ENCODE measurements at places on chromosomes 6 and 20.

DNA sequence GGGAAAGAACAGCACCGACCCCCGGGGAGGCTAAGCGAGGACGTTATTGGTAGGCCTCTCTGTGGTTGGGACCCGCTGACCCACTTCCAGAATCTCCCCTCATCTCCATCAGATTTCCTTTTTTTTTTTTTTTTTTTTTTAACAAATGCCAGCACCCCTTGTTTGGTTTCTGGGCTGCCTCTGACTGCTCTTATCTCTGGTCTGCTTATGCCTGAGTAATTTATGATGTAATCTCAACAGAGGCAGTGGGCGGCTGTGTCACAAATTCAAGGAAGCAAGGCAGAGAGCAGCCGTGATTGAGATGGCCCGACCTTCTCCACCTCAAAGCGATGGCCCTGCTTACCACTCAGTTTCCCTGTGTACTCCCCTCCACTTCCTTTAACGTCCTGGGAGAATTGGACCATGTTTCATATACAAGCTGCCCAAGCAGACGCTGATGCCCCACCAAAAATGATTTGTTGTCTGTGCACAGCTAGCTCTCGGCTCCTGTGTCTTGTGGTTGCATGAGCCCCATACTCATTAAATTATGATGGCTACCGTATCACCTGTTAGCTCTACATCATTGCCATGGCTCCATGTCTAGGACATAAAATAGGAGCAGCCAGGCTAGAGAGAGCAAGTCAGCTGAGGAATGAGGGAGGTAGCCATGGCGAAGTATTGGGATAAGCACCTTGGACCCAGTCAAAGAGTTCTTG, 98.1 kb downstream of the ZNF217 start:
- no peak for DNase-seq

GRCh38 chr6:108562503-108562993, 1.8 kb downstream of the FOXO3 start:
- peak; percentile 45 for DNase-seq

GRCh38 chr20:47428851-47429336, 72.4 kb upstream of the ZMYND8 start:
- DNase-seq: no peak

GRCh38 chr6:153591159-153591558, 447.9 kb upstream of the OPRM1 start:
- no peak for DNase-seq

- no peak for DNase-seq
Measured at GRCh38 chr6:75217193-75217592, 11.3 kb upstream of the COL12A1 start.

DNA sequence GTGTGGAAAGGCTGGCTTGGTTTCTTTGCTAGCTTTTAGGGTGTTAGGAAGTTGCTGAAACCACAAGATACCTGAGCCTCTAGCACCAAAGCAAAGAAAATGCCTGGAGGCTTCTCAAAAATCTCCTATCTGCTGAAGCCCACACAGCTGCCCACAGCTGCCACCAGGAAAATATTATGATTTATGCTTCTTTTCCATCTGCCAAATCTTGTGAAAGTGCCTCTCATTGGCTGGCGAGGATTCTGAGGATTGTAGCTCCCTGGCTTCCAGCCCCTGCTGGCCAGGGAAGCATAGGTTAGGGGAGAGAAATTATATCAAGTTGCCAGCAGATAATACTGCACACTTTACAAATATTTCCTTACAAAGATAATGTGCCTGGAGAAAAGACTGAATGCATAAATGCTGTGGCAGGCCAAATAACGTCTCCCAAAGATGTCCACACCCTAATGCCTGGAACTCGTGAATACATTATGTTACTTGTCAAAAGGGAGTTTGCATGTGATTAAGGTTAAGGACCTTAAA, 98.4 kb downstream of the MRPL14 start:
- DNase-seq: no peak

GRCh38 chr20:25247518-25247955, 348 bp upstream of the PYGB start:
- peak; percentile 47 for DNase-seq

GRCh38 chr20:10556519-10557083, 117.2 kb downstream of the JAG1 start:
- DNase-seq: no peak

DNA sequence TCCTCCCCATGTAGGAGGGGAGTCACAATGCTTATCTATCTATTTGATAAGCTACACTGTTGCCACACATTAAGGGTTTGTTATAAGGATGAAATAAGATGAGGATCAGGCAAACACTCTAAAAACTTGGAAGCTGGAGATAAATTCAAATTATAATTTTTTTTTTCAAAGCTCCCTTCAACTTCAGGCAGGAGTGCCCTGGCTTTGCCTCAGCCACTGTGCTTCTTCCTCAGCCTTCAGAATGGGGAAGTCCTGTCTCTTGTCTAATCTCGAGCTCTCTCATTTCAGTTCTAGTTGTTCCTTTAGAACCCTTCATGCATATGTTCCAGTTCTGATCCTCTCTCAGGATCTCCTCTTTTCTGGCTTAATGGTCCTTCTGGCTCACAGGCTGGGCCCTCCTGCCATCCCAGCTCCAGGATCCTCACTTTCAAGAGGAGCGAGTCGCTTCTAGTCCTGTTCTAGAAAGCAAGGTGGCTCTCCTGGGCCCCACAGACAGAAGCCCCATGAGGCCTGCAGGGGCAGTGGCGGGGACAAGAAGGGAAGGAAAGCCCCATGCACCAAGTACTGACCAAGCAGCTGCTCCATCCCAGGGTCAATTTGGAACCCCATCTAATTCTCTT, 164.3 kb downstream of the VEGFA start:
- DNase-seq: no peak

DNA sequence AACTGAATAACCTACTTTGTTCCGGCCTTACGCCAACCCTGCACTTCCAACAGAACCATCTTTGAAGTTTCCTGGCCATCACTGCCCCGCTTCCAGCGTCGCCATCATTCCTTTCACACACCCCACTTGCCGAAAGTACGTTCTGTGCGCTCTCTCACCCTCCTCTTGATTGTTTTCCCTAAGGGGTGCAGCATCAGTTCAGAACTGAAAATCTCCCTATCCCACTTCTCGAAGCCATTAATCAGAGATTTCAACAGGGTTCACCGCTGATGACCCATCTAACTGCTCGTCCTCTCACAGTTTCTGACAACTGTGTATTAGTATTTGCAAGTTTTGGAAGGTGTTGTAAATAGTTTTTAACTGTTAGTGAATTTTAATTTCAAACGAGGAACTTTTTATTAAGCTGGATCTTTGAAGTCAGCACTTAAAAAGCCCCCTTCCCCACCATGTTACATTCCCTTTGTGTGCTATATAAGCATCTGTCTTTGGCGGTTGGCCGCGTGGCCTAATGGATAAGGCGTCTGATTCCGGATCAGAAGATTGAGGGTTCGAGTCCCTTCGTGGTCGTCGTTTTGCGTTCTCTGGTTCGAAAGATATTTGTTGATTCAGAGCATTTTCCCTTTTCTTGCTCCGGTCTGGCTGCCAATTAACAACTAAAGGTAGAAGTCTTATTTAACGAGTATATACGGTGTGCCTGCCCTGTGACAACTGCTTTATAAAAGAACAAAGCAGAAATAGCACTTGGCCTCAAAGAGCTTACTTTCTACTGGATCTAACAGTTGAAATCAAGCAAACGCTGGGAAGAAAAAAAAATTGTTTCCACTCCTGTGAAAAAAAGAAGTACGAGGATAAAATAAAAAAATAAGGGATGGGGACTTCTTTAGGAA, 42.6 kb downstream of the TRIM27 start:
- DNase-seq: peak; percentile 84

DNA sequence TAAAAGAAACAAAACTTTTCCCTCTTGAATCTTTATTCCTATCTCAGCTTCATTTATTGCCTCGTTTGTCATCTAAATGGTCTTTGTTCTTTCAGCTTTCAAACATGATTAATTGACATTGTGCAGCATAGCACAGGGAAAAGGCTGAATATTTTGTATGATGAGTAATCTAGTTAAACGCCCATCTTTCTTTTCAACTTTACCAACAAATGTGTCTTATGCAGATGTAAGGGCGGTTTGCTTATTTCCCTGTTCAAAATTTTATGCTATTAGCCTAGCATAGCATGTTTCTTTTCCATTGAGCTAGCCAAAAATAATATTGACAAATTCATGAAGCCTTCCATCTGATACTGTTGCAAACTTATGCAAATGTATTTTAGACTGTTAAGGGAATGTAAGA, 176.4 kb upstream of the AKAP12 start:
- DNase-seq: no peak

- no peak for DNase-seq
Measured at GRCh38 chr6:144265061-144265357, 20.1 kb upstream of the UTRN start.

GRCh38 chr6:29678114-29678513, 2.8 kb downstream of the ZFP57 start:
- DNase-seq: no peak

- DNase-seq: no peak
Measured at GRCh38 chr6:136685540-136686108, 106.7 kb downstream of the MAP3K5 start.

DNA sequence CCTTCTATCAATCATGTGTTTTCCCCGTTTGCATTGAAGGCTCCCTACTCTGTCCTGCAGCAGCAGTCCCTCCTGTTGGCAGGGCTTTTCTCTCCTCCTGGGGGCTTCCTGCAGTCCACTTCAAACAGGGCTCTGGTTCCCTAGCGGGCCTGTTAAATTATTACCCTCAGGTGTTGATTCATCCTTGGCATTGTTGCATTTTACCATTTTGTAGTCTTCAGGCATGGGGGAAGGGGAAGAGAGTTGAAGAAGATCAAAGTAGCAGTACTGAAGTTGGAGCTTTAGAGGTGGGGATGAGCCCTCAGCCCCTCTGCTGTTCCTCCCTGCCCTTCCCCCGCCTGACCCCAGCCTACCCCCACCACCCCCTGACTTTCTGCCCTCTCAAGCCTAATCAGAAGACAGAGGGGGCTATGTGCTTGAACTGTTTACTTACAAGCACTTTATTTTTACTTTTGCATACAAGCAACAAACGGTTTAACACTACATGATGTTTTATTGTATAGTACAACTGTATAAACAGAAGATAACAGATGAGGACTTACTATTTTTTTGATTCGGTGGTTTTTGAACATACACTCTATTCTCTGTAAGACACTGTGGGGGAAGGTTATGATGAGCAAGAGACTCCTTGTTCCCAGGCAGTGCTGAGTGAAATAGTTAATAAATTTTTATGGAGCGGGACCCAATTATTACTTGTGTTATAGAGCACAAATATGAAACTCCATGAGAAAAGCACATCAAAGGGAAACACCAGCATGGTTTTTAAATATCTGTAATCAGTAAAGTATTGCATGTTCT, 169.7 kb downstream of the EYA4 start:
- DNase-seq: peak; percentile 20

GRCh38 chr6:155186052-155186658, 77.7 kb upstream of the CLDN20 start:
- no peak for DNase-seq

- no peak for DNase-seq
Measured at GRCh38 chr20:14896569-14896968, 559.2 kb upstream of the FLRT3 start.

DNA sequence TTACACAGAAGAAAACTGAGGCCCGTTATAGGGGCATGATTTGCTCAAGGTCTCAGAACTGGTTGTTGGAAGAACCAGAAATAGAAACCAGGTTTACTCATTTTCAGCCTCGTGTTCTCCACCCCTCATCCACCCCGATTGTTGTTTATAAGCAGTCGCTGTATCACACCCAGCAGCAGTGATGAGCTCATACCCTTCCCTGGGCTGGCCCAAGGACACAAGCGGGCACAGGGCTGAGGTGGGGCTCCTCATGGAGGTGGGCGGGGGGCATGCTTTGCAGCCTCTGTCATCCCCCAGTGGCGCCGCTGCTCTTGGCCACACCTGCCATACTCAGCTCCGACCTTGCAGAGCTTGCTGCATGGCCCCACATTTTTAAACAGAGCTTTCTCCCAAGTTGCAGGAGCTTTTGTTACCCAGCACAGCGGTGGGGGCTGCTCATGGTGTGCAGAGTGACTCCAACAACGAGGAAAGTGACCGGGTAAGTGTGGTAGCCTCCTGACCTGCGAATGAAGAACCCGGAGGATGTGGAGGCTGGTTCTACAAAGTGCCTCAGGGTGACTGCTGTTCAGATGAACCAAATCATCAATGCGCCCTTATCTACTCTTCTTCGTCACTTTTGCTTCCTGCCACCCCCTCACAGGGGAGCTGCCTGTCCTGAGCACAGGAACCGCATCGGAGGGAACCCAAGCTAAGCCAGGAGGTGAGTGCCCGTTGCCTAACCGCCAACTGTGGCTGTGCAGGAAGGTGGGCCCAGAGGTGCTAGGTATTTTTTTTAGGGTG, 43.6 kb upstream of the NKX2-2 start:
- DNase-seq: no peak

DNA sequence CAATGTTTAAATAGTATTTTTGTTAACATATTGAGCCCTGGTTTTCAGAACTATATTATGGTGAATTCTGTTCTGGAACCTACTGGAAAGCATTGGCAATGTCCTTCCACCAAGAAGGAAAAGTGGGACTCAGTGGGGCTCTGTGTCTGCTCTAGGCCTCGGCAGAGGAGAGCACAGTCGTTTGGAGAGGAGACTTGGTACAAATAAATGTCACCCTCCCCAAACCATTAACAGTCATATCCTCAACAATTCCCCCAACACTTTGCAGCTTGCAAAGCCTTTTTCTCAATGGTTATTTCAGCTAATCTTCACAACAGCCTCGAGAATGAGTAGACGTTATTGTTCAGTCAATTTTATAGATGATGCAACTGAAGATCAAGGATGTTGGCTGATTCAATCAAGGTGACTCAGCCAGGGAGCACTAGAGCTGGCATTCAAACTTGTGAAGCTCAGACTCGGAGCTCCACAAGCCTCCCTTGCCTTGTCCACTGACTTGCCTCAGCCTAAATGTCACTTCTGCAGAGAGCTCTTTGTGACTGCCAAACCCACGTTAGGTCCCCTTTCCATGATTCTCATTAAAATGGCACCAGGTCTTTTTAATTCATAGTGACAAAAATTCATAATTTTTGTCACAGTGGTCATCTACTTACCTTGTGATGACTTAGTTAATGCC, 60.6 kb downstream of the TOX2 start:
- no peak for DNase-seq

DNA sequence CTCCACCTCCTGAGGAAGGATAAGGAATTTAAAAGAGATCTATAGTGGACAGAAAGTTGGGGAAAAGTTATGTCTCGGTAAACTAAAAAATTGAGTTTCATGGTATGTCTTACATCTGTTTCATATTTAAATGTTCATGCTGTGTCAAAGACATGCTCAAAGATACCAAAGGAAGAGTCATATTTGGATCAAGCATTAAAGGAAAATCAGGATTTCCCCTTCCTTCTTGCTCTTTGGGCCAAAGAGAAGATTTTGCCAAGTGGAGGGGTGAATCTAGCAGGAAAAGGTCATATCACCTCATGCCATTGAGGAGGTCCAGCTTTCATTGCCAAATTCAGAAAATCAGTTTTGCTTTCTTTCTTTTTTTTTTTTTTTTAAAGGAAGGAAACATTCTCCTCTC, 192.4 kb downstream of the OGFRL1 start:
- DNase-seq: no peak
